ENCODE measurements at places on chromosomes 5 and 9. TPM values are rescaled to one million over a fixed set of nuclear protein-coding genes. Genes with fewer than 3 reads are reported as not detected.

- DNase-seq: no peak
Observed at GRCh38 chr5:55585206-55585610, 50.4 kb upstream of the PLPP1 start.

GRCh38 chr5:122941737-122942136 is 94.8 kb downstream of the PPIC start:
- no peak for DNase-seq

DNA sequence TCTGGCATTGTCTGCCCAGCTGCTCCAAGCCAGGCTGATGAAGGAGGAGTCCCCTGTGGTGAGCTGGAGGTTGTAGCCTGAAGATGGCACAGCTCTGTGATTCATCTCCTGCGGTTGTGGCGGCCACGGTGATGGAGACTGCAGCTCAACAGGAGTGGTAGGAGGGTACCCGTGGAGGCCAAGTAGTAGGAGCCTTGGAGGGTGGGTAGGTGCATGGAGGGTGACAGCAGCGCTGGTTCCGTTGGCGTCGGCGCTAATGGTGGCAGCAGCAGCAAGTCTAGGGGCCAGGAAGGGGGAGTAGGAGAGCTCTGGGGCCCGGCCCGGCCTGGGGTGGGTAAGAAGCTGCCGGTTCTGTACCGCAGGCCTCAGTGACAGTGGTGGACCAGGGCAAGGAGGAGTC is 22.4 kb upstream of the TRIM52 start:
- no peak for DNase-seq

Gene LECT2
- not detected for total RNA-seq

DNA sequence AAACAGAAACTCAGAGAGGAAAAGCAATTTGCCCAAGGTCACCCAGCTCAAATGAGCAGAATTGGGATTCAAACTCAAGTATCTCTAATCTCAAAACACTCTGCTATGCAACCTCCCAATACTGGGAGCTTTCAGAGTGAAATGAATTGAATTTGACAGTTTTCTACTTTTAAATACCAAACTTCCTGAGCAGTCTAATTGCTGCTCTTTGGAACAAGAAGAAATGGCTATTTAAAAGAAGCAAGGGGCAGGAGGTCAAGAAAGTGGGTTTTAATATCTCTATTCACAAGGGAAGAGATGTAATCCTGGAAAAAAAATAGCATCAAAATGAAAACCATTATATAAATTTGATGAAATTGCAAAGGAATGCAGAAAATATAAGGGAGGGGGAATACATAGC is 142.6 kb downstream of the INSYN2B start:
- DNase-seq: no peak

- no peak for DNase-seq
Observed at GRCh38 chr9:4114569-4115505, 185.0 kb downstream of the GLIS3 start.

- no peak for DNase-seq
Observed at GRCh38 chr5:169148138-169148740, 152.7 kb downstream of the SLIT3 start.

- peak; percentile 91 for DNase-seq
Observed at GRCh38 chr9:111482694-111483438, 1.3 kb downstream of the ECPAS start.

Gene LCN1
- not detected for total RNA-seq

- DNase-seq: no peak
Observed at GRCh38 chr5:135669416-135669815, 90.6 kb upstream of the CXCL14 start.

Gene KCNMB1
- total RNA-seq: 0.09 TPM

DNA sequence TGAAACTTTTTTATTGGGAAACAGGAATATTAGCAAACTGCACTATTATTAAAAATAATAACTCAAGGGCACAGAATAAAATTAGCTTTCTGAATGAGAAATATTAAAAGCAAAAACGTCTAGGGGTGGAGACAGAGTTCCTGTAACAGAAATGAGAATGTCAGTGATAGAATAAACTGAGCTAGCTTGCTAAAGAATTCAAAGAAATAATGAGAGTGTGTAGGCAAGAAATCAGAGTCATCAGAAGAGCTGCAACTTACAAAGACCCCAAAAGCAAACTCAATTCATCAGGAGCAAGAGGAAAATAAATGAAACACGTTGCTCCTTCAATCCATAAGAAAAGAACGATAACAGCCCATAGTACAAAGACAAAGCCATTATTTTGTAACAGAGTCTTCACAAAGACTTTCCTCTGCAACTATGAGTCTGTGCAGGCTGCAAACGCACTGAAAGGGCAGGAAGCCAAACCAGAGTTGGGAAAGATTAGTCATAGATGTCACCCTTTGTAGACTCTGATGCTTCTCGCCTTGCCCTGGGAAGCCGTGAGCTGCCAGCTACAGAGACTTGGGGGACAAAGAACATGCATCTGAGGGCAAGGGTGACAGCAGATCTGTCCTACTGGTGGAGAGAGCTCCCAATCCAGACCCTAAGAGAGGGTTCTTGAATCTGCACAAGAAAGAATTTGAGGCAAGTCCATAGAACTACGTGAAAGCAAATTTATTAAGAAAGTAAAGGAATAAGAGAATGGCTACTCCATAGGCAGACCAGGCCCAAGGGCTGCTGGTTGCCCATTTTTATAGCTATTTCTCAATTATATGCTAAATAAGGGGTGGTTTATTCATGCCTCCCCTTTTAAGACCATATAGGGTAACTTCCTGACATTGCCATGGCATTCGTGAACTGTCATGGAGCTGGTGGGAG is 40.8 kb downstream of the SHC3 start:
- no peak for DNase-seq

Gene PLEKHG4B
- total RNA-seq: 5.0 TPM

- DNase-seq: no peak
Observed at GRCh38 chr5:62661126-62661525, 82.5 kb downstream of the LRRC70 start.

Gene RHOBTB3
- total RNA-seq: 444 TPM

DNA sequence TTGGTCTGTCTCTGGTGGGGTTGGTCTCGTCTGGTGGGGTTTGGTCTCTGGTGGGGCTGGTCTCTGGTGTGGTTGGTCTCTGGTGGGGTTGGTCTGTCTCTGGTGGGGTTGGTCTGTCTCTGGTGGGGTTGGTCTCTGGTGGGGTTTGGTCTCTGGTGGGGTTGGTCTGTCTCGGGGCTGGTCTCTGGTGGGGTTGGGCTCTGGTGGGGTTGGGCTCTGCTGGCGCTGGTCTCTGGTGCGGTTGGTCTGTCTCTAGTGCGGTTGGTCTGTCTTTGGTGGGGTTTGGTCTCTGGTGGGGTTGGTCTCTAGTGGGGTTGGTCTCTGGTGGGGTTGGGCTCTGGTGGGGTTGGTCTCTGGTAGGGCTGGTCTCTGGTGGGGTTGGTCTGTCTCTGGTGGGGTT is 16.3 kb upstream of the CD74 start:
- no peak for DNase-seq

DNA sequence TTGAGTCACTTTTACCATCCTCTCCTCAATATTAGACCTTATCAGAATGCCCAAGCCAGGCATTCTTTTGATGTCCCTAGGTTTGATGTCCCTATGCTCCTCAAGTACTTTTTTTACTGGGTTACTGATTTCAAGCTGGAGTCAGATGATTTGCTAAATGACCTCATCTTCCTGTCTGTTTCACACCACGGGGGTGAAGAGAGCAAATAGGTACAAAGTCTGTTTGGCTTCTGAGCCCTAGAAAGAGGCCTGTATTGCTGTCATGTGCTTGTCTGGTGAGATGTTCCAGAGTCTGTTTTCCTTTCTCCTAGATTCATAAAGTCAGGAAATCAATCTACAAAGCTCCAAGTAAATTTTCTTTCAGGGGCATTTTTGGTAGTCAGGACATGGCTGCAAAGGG is 12.7 kb upstream of the DAB2 start:
- no peak for DNase-seq
